ENCODE measurements at places on chromosomes 2 and 18.
A peak's percentile ranks its signal among the peaks of the same experiment; 100 is the strongest.

DNA sequence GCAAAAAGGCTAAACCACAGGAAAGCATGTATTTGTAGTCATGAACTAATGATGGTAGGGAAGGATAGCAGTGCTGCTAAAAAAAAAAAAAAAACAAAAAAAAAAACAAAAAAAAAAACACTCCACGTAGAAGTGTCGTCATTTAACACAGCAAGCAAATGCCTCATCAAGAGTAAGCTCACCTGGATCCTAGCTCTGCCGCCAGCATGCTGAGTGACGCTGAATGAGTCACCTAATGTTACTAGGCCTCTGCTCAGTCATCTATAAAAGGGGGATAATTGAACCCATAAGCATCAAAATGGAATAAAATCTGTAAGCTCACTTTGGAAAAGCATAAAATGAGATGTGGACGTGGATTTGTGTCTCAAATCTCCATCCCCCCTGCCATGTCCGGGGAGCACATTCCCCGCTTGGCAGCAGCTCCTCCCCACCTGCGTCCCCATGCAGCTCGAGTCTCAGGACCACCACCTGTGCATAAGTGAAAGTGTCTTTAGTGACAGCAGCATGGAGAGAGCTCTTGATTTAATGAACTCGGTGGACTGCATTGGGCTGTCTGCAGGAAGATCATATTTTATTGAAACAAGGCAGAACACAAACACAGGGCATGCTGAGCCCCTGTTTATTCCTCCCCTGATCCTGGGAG is 427.5 kb downstream of the LRATD1 start:
- no peak for DNase-seq

DNA sequence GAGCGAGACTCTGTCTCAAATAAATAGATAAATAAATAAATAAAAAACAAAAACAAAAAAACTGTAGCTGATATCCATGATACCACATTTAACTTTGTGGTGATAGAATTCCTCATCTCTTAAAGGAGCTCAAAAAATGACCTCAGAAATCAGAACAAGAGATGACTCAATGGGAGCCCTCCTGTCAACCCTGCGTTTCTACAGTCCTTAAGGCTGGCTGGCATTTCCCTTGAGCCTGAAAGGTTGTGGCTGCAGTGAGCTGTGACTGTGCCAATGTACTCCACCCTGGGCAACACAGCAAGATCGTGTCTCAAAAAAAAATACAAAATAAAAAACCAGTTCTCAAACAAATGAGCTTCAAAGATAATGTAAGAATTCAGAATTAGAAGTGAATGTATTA is 40.4 kb downstream of the CHST9 start:
- no peak for DNase-seq

- no peak for DNase-seq
Measured at GRCh38 chr2:162211732-162212131, 31.5 kb downstream of the FAP start.

- no peak for DNase-seq
Measured at GRCh38 chr2:48050711-48051110, 144.4 kb upstream of the FBXO11 start.

DNA sequence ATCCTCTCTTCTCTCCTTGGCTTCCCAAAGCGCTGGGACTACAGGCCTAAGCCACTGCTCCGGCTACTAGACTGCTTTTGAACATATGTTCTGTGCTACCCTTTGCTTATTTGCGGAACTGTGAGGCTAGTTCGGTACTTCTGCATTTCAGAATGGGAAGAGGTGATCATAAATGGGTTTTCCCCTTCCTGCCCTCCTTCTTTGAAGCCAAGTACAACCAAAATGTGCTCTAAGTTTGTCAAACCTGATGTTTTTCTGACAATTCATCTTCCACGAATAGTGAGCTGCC is 1.7 kb upstream of the ESCO1 start:
- DNase-seq: no peak

- DNase-seq: no peak
Measured at GRCh38 chr2:69637923-69638322, 5.6 kb downstream of the AAK1 start.

DNA sequence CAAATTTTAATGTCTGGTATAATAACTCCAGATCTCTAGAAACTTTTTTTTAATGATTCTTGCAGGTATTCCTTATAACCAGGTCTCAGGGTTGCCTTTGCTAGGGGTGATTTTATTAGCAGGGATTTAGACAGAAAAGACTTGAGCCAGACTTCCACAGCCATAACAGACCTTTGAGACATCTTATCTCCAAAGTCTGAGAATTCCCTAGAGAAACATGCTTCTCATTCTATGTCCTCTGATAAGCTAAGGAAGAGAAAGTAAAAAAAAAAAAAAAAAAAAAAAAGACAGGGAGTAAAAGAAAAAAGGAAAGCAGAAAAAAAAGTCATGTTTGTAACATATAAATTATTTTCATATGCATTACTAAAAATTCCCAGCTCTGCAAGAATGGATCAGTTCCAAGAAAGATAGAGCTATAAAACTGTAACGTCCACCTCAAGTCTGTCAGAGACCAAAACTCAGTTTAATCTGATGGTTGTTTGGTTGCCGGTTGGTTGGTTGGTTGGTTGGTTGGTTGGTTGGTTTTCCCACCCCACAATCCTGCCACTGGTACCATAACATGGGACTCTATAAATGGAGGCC is 153.8 kb downstream of the COL6A3 start:
- no peak for DNase-seq

- DNase-seq: no peak
Measured at GRCh38 chr18:35810520-35810919, 162.0 kb upstream of the RMP24 start.

DNA sequence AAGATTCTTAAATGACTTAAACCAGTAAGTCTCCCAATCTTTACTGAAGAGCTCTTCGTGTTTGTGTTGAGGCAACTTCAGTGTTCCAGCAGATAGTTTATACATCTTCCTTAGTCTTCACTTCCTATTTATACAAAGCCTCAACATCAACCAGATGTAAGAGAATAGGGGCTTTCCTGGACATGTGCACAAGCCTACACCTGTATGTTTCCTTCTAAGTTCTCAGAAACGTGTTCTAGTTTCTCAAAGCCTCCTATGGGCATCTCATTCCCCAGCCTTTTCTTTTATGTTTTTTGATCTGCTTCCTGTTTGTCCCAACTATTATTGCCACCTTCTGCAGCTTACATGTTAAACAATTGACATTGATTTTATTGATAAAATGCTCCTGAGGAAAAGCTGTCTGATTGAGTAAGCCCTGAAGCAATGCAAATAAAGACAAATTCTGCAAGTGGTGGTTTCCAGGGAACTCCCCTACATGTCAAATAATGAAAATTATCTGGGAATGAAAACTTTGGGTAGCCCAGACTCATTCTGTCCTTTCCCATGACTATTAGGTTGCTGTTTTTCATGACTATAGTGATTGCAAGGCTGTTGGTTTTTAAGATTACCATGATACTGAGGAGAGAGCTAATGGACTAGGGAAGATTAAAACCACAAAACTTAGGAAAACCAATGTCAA is 663.3 kb upstream of the ACVR2A start:
- no peak for DNase-seq

GRCh38 chr18:8367217-8367988 is 241.8 kb upstream of the RAB12 start:
- DNase-seq: peak; percentile 48

DNA sequence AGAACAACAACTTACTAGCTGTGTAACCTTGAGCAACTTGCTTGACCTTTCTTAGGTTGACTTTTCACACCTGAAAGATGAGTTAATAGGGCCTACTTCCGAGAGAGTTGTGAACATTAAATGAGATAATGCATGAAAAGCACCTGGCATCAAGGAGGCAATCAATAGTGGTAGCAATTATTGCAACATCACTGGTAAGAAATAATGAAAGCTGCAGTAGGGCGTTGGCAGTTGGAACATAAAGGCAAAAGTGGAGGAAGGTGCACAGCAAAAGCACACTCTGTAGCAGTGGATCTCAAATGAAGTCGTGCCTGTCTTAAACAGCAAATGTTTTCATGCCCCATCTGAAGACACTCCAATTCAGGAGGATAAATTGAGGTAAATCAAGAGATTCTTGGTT is 178.9 kb upstream of the VRK2 start:
- no peak for DNase-seq

GRCh38 chr2:203783496-203784203 is 77.2 kb downstream of the CD28 start:
- no peak for DNase-seq

DNA sequence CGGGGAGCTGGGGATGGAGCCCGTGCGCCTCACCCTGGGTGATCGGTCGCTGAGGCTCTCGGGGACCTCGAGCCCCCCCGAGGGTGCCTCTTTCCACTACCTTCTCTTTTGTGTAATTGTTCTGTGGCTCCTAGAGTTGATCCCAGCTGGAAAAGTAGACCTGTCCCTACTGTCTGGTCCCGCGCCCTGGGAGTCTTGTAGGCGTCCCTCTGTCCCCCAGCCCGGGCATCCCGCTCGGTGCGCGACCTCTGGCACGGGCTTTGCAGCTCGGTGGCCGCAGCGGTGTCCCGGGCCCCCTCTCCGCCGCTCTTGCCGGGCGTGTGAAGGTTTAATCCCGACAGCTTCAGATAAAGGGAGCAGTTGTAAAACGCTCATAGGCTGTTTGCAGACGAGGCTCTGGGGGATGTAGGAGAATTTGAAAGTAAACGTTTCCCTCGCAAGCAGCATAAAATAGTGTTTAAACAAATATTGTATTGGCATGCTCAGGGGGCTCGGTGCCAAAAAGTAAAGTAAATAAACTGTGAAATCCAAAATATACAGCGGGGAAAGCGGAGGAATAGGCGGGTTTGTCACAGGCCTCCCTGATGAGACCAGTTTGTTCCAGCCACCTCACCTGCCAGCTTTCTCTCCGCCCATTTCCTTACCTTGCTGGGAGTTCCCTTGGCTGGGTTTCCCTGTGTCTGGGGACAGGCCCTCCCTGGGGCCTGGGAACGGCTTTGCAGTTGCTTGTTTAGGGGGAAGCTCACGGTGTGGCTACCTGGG is 1.9 kb downstream of the GLI2 start:
- DNase-seq: no peak
